ENCODE measurements at places on chromosomes 1 and 21.
A peak's percentile ranks its signal among the peaks of the same experiment; 100 is the strongest.

DNA sequence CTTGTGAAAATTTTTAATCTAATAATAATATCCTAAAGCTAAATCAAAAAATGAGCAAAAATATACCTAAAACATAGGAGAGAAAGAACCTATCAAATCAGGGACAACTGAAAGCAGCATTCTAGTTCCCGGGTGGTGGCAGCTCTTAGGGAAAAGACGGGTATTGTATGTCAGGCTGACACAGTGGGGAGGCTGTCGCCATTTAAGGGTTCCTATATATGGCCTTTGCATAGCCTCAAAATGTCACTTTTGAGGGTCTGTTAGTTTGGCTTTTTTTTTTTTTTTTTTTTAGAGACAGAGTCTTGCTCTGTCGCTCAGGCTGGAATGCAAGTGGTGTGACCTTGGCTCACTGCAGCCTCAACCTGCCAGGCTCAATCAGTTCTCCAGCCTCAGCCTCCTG, 6.0 kb downstream of the CLSTN1 start:
- no peak for DNase-seq

GRCh38 chr1:220366269-220366668, 94.0 kb upstream of the RAB3GAP2 start:
- no peak for DNase-seq

DNA sequence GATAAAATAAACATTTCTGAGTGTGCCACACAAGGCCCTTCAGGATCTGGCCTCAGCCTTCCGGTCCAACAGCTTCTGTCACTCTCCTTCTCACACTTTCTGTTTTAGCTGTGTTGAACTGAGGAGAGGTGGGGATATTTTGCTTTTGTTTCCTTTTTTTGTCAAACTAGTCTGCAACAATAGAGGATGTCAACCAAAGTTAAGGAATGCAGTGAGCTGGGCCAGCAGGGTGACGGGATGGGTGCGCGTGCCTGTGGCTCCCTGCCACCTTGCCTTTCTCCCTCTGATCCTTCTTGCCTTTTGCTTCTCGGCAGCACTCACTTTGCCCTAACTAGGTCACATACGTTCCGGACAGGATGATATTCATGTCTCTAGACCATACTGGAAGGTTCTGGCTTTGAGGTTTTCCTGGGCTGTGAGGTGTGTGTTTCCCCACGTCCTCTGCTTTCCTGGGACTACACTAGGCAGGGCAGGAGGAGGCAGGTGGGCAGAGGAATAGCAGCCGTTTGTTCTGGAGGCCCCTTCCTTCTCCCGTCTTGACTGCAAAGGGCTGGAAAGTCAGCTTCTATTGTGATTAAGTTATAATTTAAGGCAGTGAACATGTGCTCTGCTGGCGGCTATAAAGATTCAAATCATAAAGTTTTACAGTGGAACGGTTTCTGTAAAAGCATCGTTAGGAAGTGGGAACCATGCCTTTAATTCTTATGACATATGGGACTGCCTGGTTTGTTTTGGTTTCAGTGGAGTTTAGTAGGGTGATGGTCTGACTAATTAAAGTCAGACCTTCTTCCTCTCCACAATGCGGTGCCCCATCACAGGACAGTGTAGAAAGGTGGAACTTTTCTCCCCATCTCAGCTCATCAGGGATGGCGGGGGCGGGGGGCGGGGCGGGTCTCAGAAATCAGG, 67.8 kb downstream of the RNF220 start:
- DNase-seq: no peak

DNA sequence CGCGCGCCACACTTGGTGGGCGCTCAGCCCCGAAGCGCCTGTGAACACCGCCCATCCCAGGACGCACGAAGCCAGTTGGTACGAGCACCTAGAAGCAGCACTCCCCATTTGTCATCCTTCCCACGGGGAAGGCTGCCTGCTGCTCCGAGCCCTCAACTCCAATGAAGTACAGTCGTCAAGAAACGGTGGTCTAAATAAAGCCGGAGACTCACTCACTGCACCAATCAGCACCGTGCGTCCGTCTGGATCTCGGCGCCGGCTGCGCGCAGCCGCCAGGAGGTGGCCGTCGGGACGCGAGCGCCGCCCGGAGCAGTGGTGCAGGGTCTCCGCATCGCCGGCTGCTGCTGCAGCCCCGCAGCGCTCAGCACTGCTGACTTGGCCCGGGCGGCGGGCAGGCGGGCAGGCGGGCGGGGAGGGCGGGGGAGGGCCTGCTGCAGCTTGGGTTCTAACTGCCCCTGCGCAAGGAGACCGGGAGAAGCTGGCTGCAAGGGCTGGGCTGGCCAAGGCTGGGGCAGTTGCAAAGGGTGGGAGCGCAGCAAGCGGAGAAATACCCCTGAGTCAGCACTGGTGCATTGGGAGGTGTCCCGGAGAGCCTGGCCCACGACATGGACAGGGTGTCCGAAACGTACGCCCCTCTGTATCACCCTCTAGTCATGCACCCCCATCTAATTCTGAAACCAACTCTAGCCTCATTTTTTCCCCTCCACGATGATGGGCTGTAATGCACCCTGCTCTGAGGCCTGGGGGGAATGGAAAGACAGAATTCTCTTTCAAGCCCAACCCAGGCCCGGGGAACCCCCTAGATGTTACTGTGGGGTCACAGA, 35.8 kb upstream of the H6PD start:
- DNase-seq: no peak

DNA sequence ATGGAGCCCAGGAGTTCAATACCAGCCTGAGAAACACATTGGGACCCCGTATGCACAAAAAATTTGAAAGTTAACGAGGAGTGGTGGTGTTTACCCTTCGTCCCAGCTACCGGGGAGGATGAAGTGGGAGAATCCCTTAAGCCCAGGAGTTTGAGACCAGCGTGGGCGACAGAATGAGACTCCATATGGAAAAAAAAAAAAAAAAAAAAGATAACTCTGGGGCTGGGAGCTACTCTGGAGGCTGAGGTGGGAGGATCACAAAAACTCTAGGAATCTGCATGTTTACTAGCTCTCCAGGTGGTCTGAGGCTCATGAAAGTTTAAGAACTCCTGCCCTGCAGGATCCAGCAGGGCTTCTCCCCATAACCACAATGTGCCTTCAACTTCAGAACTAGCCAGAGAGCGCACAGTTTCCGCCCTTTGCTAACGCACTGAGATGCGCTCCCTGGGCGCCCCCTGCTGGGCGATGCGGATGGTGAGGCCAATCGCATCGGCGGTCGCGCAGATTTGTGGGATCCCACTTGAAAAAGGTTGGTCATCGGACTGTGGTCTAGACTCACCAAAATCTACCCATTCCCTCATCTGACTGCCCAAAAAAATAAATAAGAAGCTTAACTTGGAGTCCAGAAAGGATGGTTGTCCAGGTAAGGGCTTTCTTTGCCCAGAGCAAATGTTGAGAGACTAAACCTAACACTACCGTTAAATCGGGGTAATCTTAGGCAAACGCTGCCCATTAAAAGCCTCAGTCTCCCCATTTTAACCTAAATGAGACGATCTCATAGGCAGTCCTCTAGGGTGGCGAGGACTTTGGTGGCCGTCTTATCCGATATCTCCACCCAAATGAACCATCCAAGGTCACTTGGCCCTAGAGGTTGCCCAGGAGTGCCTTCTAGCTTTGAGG, 8.8 kb downstream of the ZNF683 start:
- peak; percentile 82 for DNase-seq

Data from activated T-cell treated with anti-CD3 and anti-CD28 coated beads for 4 hours (primary cell).